ENCODE measurements at places on chromosomes 5 and 9.
A peak's percentile ranks its signal among the peaks of the same experiment; 100 is the strongest.

DNA sequence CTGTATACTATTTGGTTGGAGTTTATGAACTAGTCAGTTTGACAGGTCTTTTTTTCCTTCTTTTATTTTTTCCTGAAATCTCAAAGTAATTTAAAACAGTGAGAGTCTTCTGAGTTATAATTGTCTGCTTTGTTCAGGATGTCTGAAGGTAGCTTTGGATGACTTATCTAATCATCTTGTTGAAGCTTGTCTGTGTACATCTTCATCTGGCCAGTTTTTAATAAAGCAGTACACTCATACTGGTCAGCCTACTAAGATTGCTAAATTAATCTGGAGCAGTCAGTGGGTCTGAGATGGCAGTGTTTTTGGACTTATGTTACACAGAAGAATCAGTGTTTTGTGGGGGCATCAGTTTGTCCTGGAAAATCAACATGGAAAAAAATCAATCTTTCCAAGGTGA lies 482.4 kb downstream of the CDH10 start:
- no peak for DNase-seq

DNA sequence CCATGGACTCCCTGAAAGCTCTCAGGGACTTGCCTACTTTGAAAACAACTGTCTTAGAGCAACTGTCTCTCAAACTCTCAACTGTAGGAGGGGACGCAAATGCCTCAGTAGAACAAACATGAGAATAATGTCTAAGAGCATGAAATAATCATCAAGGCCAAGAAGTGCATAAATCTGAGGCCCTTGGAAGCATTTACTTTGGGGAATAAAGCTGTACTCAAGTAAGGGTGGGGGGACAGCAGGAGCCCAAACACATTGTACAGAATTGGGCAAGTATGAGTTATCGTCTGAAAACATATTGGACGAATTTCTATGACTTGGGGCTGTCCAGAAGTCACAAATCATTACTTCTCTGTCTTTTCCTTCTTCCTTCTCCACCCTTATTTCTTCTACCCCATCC lies 96.3 kb upstream of the HMHB1 start:
- DNase-seq = no peak

GRCh38 chr5:72015103-72015548 lies 92.1 kb upstream of the MAP1B start:
- DNase-seq = peak; percentile 84

DNA sequence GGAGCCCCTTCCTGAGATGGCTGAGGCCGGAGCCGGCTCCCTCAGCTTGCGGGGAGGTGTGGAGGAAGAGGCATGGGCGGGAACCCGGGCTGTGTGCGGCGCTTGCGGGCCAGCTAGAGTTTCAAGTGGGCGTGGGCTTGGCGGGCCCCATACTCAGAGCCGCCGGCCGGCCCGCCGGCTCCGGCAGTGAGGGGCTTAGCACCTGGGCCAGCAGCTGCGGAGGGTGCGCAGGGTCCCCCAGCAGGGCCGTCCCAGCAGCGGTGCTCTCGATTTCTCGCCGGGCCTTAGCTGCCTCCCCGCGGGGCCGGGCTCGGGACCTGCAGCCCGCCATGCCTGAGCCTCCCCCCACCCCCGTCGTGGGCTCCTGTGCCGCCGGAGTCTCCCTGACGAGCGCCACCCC lies 67.9 kb upstream of the SLC28A3 start:
- no peak for DNase-seq

- DNase-seq = no peak
Observed at GRCh38 chr5:176832162-176832561, 21.8 kb downstream of the UNC5A start.

GRCh38 chr9:35163413-35163812 lies 1.6 kb downstream of the UNC13B start:
- peak; percentile 4 for DNase-seq

DNA sequence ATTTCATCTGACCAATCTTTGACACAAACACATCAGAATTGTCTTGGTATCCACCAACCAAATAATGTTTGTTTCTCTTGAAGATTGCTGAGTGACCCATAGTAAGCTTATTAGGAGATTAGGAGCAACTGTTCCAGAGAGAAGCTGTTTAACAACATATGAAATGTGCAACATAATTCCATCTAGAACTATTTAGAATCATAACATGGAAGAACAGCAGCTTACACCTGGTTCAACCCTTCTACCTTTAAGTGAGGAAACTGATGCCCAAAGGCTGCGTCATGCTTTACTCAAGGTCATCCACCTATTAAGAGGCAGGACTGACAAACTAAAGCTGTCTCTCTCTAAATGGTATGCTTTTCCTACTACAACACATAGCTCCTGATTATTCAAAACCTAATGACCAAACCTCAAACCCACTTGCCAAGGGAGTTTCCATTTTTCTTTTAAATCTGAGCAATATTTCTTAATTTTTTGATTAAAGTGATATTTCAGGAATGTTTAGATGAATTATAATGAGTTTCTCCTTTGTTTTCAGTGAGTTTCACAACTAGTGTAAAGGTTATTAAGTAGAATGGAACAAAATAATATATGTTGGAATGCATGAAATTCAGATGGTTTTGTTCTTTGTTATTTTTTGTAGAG lies 545.9 kb downstream of the RAB3C start:
- no peak for DNase-seq

DNA sequence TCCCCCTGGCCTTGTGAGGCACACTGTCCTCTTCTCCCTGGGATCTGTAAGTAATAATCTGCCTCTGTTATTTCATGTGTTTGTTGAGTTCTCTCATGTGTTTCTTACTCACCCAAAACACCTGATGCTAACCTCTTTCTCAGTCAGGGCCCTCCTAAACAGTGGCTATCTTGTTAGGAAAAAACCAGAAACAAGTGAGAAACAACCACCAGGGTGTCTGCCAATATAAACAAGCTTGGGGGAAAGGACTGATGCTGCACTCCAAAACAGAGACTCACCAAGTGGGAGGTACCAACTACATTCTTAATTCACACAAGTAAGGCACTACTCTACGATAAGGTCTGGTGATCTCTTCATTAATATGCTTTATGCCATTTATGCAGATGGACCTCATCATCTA lies 564.4 kb downstream of the SEMA5A start:
- DNase-seq = no peak

DNA sequence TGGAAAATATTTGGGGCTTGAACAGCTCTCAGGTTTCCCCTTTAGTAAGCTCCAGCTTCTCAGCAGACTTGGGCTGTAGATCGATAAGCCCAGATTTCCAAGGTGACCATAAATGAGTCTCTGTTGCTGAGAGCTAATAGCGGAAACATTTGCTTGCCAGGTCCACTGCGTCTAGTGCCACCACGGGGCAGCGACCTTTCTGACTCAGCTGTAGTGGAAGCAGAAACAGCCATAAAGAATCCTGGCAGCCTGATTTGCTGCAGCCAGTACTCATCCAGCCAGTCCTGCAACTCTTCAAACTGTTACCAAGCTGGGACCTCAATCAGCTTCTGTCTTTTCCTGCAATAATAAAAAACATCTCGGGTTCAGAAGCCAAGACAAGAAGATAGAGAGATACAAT lies 241.7 kb downstream of the DOCK8 start:
- no peak for DNase-seq

DNA sequence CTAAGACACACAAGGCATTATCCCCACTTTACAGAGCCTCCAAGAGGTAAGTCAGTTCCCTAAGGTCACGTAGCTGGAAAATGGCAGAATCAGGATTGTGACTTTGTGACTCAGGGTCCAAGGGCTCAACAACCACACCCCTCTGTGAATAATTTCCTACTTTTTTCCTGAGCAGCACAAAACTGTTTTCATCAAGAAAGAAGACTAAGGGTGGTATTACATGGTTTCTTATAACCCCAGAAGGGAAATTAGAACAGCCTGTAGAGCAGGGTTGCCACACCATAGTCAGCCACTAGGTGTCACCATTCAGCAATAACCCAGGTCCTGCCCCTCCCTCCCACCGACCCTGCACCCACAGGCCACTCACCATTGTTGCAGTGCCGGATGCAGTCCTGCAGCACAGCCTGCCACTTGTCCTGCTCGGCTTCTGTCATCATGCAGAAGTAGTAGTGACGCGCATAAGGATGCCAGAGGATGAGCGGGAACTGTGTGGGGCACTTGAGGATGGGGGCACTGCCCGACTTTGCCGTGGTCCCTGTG lies 72.1 kb downstream of the LRSAM1 start:
- DNase-seq = no peak

DNA sequence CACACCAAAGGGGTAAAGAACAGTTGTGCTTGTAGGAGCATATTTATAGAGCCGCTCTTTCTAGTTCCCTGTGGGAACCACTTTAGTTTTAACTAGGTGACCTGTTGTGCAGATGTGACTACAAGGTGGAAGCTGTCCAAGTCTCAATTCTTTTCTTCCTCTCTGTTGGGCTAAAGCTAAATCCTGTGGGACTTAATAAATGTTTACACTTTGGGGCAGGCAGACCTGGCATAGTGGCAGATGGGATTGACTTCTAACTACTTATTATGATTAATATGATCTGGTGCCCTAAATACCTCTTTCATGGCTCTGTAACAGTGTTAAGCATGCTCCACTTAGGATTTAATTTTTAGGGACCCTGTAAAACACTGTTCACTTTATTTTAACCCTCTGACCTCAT lies 265.3 kb downstream of the KCTD16 start:
- no peak for DNase-seq

DNA sequence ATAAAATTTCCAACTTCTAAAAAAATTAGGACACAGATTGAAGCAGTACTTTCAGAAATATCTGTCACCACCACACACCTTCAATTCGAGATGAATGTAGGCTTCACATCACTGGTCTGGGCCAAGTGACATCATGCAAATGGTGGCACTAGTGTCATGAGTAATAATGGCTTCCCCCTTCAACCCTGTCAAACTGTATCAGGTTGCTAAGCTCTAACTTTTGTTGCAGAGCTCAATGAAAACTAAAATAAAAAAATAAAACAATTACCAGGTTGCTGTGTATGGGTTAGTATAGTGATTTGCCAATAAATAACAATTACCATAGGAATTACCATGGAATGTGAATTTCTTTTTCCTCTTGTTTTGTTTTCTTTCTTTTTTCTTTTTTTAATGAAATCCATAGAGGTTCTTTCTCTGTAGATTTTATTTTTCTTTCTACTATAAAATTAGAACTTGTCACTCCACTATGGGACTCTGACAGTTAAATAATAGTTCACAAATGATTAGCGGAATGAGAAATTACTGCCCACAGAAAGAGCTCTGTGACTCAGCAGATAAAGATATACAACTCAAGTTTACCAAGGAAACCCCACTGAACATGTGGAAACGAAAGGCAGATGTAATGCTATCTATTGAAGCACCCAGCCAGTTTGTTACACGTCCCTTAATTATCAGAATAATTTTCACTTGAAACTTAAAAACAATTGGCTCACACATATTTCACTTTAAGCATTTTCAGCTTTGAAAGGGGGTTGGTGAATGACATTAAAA lies 783.8 kb upstream of the WWC1 start:
- DNase-seq = no peak

GRCh38 chr5:177553671-177554429 lies 513 bp downstream of the FAM193B start:
- peak; percentile 34 for DNase-seq

Data from Ammon's horn (tissue), 1 donor.